NCI-H524 (cell line): ENCODE measurements at places on chromosomes 1 and 21.

DNA sequence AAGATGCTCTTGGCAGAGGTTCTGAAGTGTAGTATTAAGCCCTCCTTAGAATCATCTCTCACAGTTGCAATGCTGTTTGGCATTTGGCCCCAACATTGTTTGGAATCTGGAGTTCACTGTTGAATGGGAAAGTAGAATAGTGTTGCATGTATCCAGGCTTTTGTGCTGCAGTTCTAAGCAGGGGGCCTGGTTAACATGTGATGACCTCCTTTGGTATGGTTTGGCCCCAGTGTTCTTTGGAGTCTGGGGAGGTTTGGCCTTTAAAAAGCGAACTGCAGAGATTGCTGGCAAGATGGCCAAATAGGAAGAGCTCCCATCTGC is 61.8 kb upstream of the PLD5 start:
- no peak for DNase-seq

DNA sequence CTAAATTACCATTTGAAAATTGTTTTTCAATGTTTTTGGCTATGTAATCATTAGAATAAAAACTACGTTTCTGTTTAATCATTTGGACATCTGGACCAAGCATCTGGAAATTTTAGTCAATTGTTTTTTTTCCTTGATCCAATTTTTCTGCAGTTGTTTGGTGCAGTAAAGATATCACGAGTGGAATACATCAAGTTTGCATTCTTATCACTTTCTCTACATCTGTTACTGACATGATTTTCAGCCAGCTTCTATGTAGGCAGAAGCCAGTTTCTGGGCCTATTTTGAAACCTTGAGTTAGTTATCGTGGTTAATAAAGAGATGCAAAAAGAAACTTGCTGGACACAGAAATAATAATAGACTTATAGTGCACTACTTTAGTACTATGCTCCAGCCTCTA is 277.9 kb upstream of the ADAMTS5 start:
- no peak for DNase-seq

DNA sequence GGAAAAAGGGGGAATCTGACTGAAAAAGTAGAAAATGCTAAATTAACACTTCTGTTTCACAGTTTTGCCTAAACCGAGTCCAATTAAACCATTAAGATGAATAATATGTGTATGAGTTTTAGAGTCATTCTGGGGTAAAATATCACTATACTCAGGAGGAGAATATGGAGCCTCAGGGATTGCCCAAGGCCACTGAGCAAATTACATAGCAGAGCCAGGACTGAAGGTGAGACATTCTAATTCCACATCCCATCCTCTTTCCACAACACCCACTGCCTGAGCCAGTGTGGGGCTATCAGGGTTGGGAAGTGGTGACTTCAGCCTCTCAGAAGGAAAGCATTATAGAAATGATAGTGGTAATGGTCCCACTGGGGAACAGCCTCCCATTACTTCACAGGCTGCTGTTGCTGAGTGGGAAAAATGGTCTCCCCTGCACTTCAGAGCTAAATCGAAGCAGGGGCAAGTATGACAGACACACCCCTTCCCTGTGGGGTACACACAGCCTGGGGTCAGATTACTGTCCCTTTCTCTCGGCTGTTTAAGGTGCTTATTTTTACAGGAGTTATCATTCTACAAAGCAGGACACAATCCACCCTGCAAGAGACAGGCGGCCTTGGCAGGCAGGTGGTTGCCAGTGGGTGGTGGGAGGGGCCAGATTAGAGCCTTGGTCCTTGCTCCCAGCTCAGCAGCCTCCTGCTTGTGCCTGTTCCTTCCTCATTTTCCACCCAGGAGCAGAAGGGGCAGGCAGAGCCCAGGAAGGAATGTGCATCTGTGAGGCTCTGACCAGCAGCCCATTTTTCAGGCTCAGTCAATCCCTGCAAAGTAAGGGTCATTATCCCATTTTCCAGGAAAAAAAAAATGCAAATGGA is 9.5 kb upstream of the BCAR3 start:
- DNase-seq, result peak; percentile 10

- no peak for DNase-seq
These were observed 11.6 kb downstream of the IVNS1ABP start for GRCh38 chr1:185305419-185305818.

DNA sequence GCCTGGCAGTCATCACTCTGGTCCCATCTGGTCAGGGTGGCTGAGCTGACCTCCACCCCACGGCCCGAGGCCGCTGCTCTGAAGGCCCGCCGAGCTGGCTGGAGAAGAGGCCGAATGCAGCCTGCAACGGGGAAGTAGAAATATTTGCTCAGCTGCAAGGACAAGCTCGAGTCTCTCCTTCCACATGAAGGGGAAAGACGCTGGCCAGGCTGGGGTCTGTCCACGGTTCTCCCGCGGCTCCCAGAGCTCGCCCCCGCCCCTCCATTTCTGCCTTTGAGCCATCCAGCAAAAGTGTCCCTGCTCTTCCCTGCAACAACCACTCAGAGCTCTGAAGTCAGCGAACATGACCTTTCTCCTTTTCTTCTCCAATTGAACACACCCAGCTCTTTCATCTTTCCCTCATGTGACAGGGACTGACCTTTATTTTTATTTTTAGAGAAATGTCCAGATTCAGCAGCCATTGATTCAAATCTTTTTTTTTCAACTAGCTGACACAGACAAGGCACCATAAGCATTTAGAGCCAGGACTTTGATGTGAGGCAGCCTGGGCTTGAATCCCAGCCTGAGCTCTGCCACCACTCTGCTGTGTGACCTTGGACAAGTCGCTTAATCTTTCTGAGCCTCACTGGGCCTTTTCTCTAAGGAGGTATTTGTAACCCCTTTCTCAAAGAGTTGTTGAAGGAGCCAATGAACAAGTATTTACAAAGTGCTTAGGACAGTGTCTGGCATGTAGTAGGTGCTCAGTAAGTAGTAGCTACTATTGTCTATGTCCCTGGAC is 149.3 kb upstream of the WNT4 start:
- DNase-seq, result no peak

GRCh38 chr1:102852613-102853012 is 255.7 kb downstream of the COL11A1 start:
- DNase-seq, result no peak

GRCh38 chr1:214321705-214322453 is 40.9 kb downstream of the SMYD2 start:
- no peak for DNase-seq

- no peak for DNase-seq
These were observed 94.1 kb downstream of the ACTL8 start for GRCh38 chr1:17849216-17849615.

DNA sequence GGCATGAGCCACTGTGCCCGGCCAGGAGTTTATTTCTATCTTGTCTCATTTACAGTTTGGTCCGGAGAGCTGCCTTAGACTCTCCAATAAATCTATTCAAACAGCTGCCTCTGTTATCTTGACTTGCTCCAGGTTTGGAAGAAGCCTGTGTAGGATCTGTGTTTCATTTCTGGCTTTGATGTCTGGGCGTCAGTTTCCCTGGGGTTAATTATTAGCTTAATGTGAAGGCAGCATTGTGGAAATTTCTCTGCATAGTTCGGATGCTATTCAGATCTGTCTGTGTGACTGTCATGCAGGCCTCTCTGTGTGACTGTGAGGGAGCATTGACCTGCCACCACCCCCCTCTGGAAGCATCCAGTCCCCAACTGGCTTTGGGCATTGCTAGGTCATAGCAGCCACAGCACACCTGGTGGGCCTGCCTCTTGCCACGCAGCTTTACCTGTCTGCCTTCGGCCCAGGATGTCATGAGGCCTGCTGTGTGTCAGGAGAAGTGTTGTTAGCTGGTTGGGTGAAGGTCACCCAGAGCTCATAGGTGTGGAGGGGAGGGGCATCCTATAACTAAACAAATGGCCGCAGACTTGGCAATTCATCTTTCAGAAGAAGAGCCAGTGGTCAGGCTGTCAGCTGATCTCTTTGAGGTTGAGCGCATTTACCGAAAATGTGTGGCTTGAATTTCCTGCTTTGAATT is 9.8 kb downstream of the IFNGR2 start:
- DNase-seq, result no peak
